ENCODE measurements at places on chromosomes 2 and 18.
A peak's percentile ranks its signal among the peaks of the same experiment; 100 is the strongest.

GRCh38 chr2:64406407-64406774 is 47.6 kb upstream of the LGALSL start:
- H3K36me3 ChIP-seq, result no peaks in the 10 kb centered on the region
- H3K27ac ChIP-seq, result no peak overlapping the region
- no peak overlapping the region for H3K4me3 ChIP-seq
- DNase-seq, result no peak
- H3K4me1 ChIP-seq, result peaks cover 16% of the 10 kb centered on the region

GRCh38 chr2:156115338-156115737 is 217.2 kb downstream of the NR4A2 start:
- H3K4me1 ChIP-seq, result no peaks in the 10 kb centered on the region
- no peak overlapping the region for H3K27ac ChIP-seq
- H3K36me3 ChIP-seq, result no peaks in the 10 kb centered on the region

GRCh38 chr2:196067088-196067382 is 1.6 kb downstream of the DNAH7 start:
- peaks cover 4% of the 10 kb centered on the region for H3K4me1 ChIP-seq
- DNase-seq, result no peak
- H3K36me3 ChIP-seq, result no peaks in the 10 kb centered on the region
- no peak overlapping the region for H3K27ac ChIP-seq

DNA sequence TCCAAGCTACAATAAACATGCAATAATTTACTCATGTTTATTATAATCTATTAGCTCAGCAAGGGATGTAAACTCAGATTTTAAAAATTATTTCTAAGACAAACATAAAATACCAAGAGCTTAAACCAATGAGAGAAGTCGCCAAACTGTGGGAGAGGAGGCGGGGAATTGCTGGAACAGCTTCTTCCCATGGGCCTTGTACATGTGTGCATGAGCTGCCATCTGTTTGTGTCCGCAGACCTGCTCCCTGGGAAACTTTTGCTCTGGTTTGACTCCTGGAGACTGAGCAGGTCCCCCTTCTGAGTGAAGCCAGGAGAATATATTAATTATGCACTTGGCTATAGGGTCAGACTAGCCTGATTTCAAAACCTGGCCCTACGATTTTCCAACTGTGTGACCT is 655.9 kb upstream of the SOX11 start:
- H3K27me3 ChIP-seq, result no peaks in the 10 kb centered on the region
- no peak for DNase-seq
- H3K4me3 ChIP-seq, result no peak overlapping the region
- no peaks in the 10 kb centered on the region for H3K36me3 ChIP-seq
- no peaks in the 10 kb centered on the region for H3K4me1 ChIP-seq
- no peak overlapping the region for H3K27ac ChIP-seq

DNA sequence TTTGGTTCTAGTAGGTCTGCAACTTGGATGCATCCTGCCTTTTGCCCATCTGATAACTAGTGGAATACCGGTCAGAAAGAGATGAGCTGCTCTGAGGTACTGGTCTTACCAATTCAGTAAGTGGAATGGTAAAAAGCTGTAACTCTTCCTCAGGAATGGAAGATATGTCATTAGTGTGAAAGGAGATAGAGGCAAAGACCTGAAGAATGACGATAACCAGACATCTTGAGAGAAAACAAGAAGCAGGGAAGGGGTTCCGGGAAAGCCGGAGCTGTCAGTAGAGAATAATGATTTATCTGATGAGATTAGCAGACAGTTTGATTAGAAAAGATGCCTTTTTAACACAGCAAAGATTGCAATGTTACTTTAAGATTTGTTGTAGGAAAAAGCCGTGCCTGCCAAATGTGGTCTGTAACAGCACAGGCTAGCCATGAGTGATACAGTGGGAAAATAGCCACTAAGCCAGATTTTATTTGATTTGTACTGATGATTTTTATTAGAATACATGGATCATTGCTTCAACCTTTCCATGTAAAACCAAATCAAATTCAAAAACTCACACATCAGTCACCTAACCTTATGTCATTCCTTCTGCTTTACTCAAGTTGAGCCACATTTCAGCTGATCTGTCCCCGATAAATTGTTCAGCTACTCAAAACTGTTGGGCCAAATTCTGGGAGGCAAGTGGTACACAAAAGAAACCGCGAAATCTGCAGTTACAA is 110.0 kb downstream of the TCF4 start:
- H3K4me1 ChIP-seq, result no peaks in the 10 kb centered on the region
- H3K27me3 ChIP-seq, result no peaks in the 10 kb centered on the region
- H3K36me3 ChIP-seq, result no peaks in the 10 kb centered on the region
- H3K27ac ChIP-seq, result peak overlapping the region; percentile 80
- H3K4me3 ChIP-seq, result peak overlapping the region; percentile 66
- DNase-seq, result peak; percentile 74

- H3K36me3 ChIP-seq, result no peaks in the 10 kb centered on the region
- no peak overlapping the region for H3K4me3 ChIP-seq
- H3K27ac ChIP-seq, result no peak overlapping the region
- DNase-seq, result no peak
These were observed 907.0 kb downstream of the EPHA4 start for GRCh38 chr2:220665108-220665471.

DNA sequence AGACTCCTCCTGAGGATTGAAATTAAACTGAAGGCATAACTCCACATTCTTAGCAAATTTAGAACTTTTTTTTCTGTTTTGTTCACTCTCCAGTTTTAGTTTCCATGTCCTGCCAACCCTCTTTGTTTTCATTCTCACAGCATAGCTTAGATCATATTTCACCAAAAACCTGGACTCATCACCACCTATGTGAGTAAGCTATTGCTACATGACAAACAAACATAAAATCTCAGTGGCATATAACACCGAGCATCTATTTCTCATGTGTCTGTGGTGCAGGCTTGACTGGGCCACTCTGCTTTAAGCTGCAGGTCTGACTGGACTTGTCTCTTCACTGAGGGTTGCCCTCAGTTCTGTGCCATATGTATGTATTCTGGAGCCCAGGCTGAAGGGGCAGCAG is 385.2 kb downstream of the ARHGAP15 start:
- no peaks in the 10 kb centered on the region for H3K4me1 ChIP-seq
- no peak overlapping the region for H3K27ac ChIP-seq

- no peaks in the 10 kb centered on the region for H3K4me1 ChIP-seq
- no peak overlapping the region for H3K4me3 ChIP-seq
- no peaks in the 10 kb centered on the region for H3K27me3 ChIP-seq
- DNase-seq, result no peak
These were observed 32.7 kb downstream of the RBM43 start for GRCh38 chr2:151228847-151229512.

DNA sequence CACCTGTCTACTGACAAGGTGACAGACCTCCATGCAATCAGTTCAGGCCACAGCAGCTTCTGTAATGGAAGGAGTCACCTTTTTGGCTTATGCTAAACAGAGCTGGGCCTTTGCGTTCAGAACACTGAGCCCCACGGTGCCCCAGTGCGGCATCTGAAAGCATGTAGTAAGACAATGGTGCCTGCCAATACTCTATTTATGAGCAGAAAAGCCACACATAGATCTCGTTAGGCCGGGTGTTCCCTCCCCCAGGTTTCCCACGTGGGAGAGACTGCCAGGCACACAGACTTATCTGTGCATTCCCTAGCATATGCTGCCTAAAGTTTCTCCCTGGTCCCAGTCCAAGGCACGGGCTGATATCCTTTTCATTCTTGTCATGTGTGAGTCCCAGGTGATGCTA is 150.9 kb downstream of the ACTR3 start:
- no peak overlapping the region for H3K27ac ChIP-seq
- H3K4me3 ChIP-seq, result no peak overlapping the region
- no peaks in the 10 kb centered on the region for H3K36me3 ChIP-seq
- DNase-seq, result no peak
- no peaks in the 10 kb centered on the region for H3K4me1 ChIP-seq
- no peaks in the 10 kb centered on the region for H3K27me3 ChIP-seq

DNA sequence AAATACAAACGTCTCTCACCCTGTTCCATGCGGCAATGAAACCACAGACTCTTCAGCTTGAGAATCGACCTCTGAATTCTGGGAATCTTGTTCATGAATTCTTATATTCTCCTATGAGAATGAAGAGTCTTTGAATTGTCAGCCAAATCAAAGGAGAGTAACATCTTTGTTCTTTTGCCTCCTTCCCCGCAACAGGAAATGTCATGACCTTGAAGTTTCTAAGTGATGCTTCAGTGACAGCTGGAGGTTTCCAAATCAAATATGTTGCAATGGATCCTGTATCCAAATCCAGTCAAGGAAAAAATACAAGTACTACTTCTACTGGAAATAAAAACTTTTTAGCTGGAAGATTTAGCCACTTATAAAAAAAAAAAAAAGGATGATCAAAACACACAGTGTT is 21.8 kb downstream of the TNFAIP6 start:
- H3K4me3 ChIP-seq, result no peak overlapping the region
- no peaks in the 10 kb centered on the region for H3K27me3 ChIP-seq
- peak overlapping the region; percentile 44 for H3K27ac ChIP-seq
- peaks cover 2% of the 10 kb centered on the region for H3K4me1 ChIP-seq

DNA sequence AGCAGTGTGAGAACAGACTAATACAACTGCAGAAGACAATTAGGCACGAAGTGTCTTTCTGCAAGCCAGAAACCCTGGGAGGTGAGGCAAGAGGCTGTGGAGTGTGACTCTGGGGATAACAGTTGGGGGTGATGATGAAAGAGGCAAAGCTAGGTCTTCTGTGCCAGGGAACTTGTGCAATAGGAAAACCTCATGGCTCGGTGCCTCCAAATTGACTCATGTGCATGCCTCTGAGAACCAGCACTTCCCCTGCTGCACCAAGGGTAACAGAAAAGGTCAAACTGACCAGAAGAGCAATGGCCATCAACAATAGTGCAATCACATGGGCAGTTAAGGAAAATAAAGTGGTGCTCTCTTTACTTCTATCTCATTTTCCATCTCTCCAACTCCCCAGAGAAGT is 136.4 kb downstream of the SCG2 start:
- H3K4me3 ChIP-seq, result no peak overlapping the region
- peak overlapping the region; percentile 35 for H3K27ac ChIP-seq
- H3K36me3 ChIP-seq, result no peaks in the 10 kb centered on the region
- no peaks in the 10 kb centered on the region for H3K27me3 ChIP-seq

GRCh38 chr2:145413261-145414030 is 893.5 kb upstream of the ZEB2 start:
- H3K4me3 ChIP-seq, result no peak overlapping the region
- no peak overlapping the region for H3K27ac ChIP-seq
- no peaks in the 10 kb centered on the region for H3K36me3 ChIP-seq
- DNase-seq, result no peak
- no peaks in the 10 kb centered on the region for H3K4me1 ChIP-seq

Data from fibroblast of lung (primary cell).